ENCODE measurements at places on chromosomes 1 and 21.

DNA sequence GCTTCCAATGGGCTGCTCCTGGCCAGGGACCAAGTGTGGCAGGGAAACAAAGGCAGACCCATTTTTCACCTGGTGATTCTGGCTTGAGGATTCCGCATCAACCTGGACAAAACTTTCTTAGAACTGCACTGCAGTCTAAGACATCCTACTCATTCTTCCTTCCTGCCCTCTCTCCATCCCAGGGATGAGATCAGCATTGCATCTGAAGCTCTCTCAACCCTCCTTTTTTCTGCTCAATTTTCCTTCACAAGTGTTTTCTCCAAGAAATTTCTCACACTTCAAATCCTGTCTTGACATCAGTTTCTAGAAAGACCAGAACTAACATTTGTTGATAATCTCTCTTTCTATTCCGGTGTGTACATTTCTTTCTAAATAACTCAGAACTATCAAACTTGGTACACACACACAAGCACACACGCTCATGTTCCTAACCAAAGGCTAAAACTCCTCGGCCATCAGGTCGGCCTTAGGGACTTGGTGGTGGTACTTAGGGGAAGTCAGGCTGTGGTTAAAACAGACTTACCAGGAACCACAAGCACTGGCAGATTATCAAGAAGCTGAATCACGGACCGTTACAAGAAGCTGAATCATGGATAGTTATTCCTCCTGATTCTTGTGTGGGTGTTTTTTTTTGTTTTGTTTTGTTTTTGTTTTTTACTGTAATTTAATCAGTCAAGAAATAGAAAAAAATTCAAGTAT is 21.0 kb upstream of the CXADR start:
- DNase-seq: peak; percentile 82

DNA sequence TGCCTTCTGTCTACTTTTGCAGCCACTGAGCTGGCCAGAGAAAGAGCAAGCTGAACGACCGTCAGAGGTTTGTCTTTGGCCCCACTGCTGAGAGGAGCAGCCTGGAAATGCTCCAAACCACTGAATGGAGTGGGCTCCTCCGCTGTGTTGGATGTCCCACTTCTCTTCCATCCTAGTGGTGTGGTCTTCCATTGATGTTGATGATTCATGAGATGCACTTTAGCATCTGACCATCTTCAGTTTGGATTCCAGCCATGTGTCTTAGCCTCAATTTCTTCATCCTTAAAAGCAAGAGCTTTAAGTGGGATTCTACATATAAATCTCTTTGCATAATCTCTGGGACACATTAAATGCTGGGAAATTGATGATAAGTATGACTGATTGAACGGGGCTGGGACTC is 276.9 kb downstream of the SIPA1L2 start:
- DNase-seq: no peak

GRCh38 chr1:209708297-209708696 is 3.7 kb downstream of the HSD11B1 start:
- DNase-seq: no peak

- no peak for DNase-seq
Observed at GRCh38 chr21:18178509-18178908, 66.1 kb upstream of the CHODL start.

GRCh38 chr21:43277481-43278351 is 108.9 kb downstream of the CRYAA start:
- DNase-seq: no peak

DNA sequence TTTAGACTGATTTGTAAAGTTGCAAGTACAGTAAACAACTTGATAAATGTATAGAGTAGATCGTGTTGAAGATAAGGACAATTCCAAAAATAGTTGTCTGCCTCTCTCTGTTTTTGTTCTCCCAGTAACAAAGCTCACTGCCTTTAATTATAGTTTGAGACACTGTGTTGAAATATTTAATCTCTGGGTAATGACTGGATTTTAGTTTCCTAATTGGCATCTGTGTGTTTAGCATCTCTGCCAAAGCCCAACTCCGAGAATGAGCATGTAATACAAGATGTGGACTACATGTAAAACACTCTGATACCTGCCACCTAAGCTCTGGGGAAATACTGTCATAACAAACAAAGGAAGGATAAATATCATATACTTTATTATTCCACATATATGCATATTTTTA is 27.7 kb upstream of the SDE2 start:
- DNase-seq: no peak

DNA sequence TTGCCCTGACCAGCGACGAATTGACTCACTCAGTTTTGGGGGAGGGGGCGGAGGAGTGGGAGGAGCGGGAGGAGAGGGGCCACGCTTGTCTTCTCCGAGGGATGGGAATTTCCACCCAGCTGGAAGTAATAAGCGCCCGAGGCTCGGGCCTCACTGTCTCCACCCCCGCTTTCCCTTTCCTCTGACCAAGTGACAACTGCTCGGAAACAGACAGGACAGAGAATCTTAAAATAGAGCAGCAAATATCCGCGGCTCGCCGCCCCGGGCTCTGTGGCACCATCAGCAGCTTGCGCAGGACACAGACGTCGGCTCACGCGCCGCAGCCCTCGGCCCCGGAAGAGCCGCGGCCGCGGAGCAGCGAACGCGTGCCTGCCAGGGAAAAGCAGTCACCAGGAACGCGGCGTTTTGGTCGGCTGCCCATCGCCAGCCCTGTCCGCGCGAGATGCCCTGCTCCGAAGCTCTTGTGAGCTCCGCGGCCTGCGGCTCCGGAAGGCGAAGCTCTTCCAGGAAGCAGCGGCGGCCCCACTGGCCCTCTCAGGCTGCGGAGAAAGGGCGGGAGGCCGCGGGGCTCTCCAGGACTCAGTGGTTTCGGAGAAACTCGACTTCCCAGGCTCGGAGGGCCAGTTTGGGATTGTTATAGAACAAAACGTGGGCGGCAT is 10.7 kb upstream of the RGS16 start:
- peak; percentile 70 for DNase-seq

DNA sequence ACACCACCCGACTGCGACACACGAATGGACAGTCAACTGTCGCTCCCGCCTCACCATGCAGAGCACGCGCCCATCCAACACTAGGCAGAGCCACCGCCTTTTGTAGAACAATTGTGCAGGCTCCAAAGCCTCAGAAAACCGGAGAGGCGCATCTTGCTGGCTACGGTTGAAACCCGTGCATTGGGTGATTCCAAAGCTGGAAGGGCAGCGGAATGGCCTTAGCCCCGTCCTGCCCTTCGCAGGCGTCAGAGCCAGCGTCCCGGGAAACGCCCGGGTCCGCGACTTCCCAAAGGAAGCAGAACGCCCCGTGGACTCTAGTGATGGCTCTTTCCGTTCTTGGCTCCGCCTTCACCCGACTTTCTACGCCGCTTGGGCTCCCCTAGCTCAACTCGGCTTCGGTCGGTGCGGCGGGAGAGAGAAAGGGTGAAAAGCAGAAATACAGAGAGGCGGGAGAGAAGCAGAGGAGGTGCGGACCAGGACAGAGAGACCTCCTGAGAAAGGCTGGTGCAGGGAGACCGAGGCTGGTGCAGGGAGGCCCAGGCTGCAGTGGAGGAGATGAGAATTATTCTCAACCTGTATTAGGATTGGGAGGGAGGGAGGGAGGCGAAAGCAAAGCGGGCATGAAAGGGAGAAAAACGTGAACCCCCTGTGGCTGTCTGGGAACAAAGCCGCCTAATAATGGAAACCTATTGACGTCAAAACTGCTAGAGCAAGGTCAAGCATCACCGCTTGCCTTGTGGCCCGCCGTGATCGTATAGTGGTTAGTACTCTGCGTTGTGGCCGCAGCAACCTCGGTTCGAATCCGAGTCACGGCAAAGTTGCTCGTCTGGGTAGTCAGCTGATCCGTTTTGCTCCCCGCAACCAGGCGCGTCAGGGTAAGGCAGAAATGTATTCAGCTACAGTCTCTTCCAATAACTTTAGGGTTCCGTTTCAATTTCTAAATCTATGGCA is 99.5 kb downstream of the PRKAB2 start:
- peak; percentile 10 for DNase-seq

DNA sequence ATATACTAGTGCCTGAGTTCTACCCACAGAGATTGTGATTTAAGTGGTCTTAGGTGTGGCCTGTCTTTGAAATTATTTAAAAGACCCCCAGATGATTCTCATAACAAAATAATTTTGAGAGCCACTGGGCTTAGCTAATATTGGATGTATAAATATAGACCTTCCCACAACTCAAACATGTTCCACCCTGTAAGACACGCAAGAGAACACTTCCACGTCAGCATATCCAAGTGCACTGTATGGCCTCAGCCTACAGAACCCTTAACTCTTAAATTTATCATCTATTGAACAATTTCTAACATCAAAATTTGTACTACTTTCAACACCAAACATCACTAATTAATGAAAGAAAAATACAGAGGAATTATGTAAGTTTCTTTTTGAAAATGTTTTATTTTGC is 2.5 kb downstream of the FAM177B start:
- no peak for DNase-seq
